ENCODE measurements at places on chromosomes 6 and 20.

GRCh38 chr6:131681585-131681984 is 19.6 kb downstream of the OR2A4 start:
- DNase-seq: no peak

GRCh38 chr20:24148372-24148771 is 159.8 kb upstream of the GGTLC1 start:
- DNase-seq: no peak

- DNase-seq: no peak
These were observed 118.8 kb downstream of the TINAG start for GRCh38 chr6:54426995-54427394.

GRCh38 chr6:12075067-12075563 is 63.0 kb downstream of the HIVEP1 start:
- no peak for DNase-seq

DNA sequence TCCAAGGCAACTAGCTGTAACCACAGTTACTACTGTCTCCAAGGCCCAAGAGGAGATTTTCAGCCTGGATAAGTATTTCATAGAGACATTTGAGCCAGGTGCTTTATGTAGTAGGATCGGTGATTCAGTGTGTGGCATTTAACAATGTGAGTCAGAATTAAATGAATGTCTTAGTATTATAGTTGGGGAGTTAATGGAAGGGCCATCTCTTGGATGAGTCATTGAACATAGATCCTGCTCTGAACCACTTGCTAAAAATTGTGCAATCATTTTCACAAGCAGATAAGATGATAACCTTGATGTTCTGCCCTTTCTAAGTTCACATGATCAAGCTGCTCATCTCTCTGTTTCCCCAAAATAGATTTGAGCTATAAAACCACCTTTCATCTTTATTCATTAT is 668.9 kb upstream of the CITED2 start:
- DNase-seq: no peak

DNA sequence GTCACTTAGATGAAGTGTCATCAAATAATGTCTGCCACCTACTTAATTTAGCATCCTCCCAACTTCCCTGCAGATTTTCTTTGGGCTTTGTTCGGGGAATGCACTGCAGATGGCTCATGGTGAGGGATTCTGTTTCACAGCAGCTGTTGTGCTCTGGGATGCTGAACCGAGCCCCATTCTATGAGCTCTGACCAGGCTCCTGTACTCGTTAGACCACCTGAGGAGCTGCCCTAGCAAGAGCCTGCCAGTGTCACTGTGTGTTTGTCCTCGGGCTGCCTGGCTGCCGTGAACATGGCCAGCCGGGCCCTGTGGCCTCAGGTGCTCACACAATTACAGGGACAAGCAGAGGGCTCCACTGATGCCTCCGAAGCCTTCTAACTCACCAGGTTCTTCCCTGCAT is 238.8 kb upstream of the ECI2 start:
- DNase-seq: no peak

DNA sequence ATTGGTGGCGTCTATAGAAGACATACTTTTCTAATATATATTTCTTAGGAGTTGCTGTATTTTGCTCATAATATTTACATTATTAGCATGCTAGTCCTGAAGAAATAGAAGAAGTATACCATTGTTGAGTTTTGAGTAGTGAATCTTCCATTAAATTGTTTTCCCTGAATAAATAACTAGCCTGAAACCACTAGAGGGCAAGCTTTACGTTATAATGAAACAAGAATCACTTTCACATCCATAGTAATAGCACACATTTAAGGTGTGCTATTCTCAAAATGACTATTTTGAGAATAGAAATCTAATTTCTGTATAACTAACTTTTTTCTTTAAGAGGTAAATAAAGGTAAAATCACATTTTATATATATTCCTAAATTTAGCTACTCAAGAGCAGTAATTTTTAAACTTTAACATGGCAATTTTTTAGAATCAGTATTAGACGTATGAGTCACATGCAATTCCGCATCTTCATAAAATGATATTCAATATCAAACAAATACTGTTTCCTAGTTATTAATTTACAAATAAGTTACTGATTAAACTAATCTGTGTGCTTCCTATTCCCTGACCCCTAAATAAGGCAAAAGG is 213.2 kb upstream of the MANEA start:
- no peak for DNase-seq

- DNase-seq: no peak
These were observed 19.1 kb downstream of the ZSCAN23 start for GRCh38 chr6:28424163-28424562.

DNA sequence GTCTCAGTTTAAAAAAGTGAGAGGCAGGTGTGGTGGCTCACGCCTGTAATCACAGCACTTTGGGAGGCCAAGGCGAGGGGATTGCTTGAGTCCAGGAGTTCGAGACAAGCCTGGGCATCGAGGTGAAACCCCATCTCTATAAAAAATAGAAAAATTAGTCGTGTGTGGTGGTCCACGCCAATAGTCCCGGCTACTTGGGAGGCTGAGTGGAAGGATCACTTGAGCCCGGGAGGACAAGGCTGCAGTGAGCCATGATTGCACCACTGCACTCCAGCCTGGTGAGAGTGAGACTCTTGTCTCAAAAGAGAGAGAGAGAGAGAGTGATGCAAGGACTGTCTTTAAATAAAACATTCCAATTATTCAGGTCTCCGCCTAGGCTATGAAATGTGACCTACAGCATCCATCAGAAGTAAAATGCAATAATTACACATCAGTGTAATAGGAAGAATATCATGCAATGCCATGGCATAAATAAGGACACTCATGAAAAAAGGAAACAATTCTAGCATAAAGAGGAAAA is 81.5 kb downstream of the SH3BGRL2 start:
- no peak for DNase-seq

- DNase-seq: no peak
These were observed 35.2 kb downstream of the AK9 start for GRCh38 chr6:109655761-109656262.

GRCh38 chr6:129022011-129022553 is 139.1 kb downstream of the LAMA2 start:
- no peak for DNase-seq

DNA sequence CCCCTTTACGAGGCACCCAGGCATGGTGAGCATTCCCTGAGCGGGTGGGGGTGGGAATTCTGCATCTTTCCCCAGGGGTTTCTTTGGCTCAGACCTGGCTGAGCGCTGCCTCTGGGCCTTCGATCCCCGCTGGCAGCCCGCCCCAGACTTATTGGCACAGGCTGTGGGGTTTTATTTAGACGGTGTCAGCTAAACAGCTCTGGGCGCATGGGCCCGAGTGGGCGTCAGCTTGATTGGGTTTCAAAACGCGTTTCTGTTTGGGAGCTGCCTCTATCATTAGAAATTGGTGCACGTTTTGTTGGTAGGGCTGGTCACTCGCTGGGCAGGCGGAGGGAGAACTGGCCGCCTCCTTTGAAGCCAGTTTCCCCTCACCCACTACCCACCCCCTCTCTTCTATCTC is 21.0 kb downstream of the PMEPA1 start:
- no peak for DNase-seq

GRCh38 chr20:38790200-38791053 is 15.1 kb upstream of the PPP1R16B start:
- peak; percentile 42 for DNase-seq

- no peak for DNase-seq
These were observed 674.5 kb downstream of the HDGFL1 start for GRCh38 chr6:23243854-23244253.

- DNase-seq: no peak
These were observed 22.0 kb downstream of the ZNF341 start for GRCh38 chr20:33753763-33754162.

GRCh38 chr6:13470238-13471140 is 16.9 kb downstream of the GFOD1 start:
- no peak for DNase-seq

- DNase-seq: no peak
These were observed 8.1 kb downstream of the PTPN1 start for GRCh38 chr20:50518270-50518721.

DNA sequence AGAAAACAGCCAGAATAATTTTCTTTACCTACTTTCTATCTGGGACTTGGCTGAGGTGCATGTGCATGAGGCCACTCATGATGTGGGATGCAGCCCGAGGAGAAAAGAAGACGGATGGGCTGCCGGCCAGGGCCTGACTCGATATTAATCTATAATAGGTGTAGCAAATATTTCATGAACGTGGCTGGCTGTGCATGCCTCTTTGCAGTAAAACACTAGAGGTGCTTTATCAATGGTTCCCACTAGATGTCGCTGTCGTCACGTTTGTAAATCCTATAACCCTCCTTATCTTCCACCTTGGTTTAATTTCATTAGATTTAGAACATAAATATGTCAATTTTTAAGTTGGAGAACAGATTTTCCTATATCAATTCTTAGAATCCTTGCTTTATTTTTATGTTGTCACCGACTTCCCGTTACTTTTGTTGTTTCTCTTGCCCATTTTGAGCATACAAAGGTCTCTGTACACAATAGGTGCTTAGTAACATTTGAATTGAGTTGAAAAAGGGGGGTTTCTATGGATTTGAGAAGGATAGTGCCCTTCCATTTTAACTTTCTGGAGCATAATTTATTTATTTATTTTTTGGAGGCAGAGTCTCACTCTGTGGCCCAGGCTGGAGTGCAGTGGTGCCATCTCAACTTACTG is 19.6 kb upstream of the FERMT1 start:
- DNase-seq: peak; percentile 17

- no peak for DNase-seq
These were observed 119.9 kb downstream of the SULF2 start for GRCh38 chr20:47665221-47665991.

- no peak for DNase-seq
These were observed 181.9 kb downstream of the NFATC2 start for GRCh38 chr20:51360451-51361201.

GRCh38 chr6:149888093-149888492 is 9.8 kb downstream of the RAET1E start:
- no peak for DNase-seq

DNA sequence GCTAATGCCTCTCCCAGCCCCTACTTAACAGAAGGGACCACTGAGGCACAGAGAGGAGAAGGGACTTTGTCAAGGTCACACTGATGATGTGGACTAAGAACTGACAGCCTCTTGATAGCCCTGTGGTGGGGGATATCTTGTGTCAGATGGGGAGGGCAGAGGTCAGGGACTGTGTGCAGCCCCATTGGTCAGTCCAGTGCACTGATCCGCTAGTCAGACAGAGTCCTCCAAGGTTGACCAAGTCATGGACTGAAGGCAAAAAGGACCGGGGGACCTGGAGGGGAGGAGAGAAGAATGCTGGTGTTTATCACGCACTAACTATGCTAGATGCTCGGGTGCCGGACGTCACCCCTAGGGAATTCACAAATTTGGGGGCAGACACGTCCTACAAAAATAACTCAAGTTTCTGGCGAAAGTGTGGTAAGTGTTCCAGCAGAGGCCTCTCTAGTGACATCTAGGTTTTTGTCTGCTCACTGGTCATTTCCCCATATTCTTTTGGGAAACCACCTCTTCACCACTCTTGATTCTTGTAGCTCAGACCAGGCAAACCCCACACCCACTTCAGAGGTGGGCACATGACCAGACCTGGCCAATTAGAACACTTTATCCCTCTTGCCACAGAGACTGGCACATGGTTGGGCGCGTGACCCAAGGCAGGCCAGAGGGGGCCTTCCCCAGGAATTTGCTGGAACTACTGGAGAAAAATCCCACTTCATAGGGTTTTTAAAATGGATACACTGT is 21.0 kb downstream of the TCF15 start:
- no peak for DNase-seq

- no peak for DNase-seq
These were observed 135.7 kb downstream of the BTBD3 start for GRCh38 chr20:12053353-12053752.

DNA sequence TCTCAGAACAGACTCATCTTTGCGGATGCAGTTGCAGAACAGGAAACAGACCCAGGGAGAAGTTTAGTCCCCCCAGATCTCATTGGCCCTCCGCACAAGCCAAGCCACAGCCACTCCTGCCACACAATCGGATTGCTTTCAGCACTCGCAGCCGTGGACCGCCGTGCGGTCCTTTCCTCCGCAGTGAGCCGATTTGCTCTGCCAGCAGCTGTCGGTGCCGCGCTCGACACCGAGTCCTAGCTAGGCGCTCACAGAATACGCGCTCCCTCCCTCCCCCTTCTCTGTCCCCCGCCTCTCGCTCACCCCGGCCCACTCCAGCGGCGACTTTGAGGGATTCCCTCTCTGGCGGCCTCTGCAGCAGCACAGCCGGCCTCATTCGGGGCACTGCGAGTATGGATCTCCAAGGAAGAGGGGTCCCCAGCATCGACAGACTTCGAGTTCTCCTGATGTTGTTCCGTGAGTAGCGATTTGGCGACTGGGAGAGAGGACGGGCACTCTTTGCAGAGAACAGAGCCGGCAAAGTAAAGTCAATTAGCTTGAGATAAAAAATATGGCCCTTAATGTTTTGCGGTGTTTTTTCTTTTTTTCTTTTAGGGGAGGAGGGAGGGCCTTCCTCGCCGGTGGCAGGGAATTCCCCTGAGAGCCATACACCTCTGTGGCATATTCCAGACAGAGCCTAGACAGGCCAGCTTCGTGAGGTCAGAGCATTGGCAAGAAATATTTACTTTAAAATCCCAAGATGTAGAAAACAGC is at the start of gene LAMP5:
Gene LAMP5, plus strand, starts transcription at position 130 of the 753 bp plus-strand sequence. Its CDS starts 263 bp downstream, at position 393.
- DNase-seq: no peak

DNA sequence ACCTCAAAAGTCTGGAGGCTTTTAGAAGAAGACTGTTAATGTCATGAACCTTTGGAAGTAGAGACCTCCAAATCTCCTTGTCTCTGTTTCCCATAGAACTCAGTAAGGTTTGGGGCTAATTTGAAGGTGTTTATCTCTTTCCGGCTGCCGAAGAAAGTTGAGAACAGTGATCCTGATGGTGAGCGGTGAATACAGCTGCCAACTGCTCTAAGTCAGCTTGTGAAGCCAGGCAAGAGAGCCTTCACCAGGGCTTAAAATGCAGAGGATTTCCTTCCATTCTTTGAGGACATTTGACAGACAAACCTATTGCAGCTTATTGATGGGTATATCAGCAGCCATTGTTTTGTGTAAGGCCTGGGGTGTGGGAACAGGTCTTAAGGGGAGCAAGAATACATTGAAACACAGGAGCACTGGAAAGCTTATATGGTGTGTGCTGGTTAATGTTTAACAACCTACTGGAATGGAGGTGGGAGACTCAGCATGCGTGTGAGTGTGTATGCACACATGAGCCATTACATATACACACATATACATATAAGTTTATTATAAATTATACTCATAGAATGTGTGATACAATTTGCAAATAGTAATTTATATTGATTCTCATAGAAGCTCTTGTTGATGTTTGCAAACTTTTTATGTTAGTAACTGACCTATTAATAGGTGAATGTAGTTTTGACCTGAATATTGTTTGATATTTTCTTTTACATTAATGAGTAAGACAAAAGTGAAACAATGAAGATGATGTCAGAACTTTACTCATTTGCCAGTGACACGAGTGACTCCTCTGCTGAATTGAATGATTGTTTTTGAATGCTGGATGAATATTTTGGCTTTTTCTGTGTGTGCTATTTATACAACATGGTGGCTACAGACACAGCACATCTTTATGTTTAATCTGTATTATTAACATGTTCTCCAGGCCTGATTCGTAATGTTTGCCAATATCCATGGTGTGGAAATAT is 18.1 kb downstream of the PLEKHG1 start:
- no peak for DNase-seq

- no peak for DNase-seq
These were observed 150.6 kb upstream of the CDYL start for GRCh38 chr6:4625557-4625956.

Data from bone marrow (tissue), 2 donors.